T-helper 17 cell (primary cell): ENCODE measurements at places on chromosomes 7 and 10. TPM values are rescaled to one million over a fixed set of nuclear protein-coding genes. Genes with fewer than 3 reads are reported as not detected.

- H3K27ac ChIP-seq = no peak overlapping the region
- H3K27me3 ChIP-seq = no peaks in the 10 kb centered on the region
- no peak for DNase-seq
- no peaks in the 10 kb centered on the region for H3K36me3 ChIP-seq
- H3K4me1 ChIP-seq = peaks cover 27% of the 10 kb centered on the region
These were observed 29.9 kb downstream of the GPR22 start for GRCh38 chr7:107499731-107500130.

- H3K27me3 ChIP-seq = no peaks in the 10 kb centered on the region
- H3K27ac ChIP-seq = peak overlapping the region; percentile 78
- peak; percentile 42 for DNase-seq
- peak overlapping the region; percentile 43 for H3K4me3 ChIP-seq
- peaks cover 2% of the 10 kb centered on the region for H3K36me3 ChIP-seq
- H3K4me1 ChIP-seq = peaks cover 12% of the 10 kb centered on the region
These were observed 10.7 kb upstream of the IDI2 start for GRCh38 chr10:1036341-1036791.

DNA sequence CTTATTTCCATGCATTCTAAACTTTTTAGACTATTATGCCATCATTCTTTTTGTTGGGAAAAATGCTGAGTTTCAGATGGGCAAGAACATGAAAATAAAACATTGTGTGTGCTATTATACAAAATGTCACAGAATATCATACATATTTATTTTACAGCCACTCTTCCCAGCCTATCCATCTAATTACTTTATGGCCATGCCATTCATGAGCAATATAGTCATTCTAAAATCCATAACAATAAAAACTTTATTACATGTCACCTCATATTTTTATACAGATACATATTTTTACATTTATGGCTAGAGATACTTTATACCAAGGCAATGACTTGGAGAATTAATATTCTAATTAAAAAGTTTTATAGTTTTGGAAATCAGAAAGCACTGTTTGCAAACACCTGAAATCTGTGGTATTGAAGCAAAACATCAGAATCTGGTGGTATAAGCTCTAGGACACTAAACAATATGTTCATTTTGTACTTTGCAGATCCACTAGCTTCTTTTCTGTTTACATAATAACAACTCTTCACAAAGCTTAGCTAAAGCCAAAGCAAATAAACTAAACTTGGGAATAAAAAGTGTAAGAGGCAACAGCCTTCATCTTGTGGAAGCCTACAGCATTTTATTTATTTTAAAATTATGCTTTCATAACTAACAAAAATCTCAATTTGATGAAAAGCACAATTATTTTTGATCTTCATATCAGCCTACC lies 210.1 kb downstream of the RNLS start:
- no peaks in the 10 kb centered on the region for H3K36me3 ChIP-seq
- H3K27me3 ChIP-seq = no peaks in the 10 kb centered on the region
- H3K27ac ChIP-seq = no peak overlapping the region

The CTAGE4 gene
- 0.32 TPM for total RNA-seq

The MRC1 gene
- 0.07 TPM for total RNA-seq

The PRSS2 gene
- total RNA-seq = not detected

The PRLHR gene
- not detected for total RNA-seq

The ABCB1 gene
- 32.5 TPM for total RNA-seq
